Stimulated activated CD8-positive, alpha-beta memory T cell treated with anti-CD3 and anti-CD28 coated beads, Interleukin-15, amount 100 ng/mL, for 24 hours (primary cell): ENCODE measurements at places on chromosomes 11 and 22.

GRCh38 chr11:96794152-96794551 lies 404.3 kb downstream of the JRKL start:
- no peak for DNase-seq

- no peak for DNase-seq
Observed at GRCh38 chr11:13297917-13298356, 20.3 kb downstream of the BMAL1 start.

GRCh38 chr11:126318574-126319373 lies 14.9 kb downstream of the DCPS start:
- no peak for DNase-seq

DNA sequence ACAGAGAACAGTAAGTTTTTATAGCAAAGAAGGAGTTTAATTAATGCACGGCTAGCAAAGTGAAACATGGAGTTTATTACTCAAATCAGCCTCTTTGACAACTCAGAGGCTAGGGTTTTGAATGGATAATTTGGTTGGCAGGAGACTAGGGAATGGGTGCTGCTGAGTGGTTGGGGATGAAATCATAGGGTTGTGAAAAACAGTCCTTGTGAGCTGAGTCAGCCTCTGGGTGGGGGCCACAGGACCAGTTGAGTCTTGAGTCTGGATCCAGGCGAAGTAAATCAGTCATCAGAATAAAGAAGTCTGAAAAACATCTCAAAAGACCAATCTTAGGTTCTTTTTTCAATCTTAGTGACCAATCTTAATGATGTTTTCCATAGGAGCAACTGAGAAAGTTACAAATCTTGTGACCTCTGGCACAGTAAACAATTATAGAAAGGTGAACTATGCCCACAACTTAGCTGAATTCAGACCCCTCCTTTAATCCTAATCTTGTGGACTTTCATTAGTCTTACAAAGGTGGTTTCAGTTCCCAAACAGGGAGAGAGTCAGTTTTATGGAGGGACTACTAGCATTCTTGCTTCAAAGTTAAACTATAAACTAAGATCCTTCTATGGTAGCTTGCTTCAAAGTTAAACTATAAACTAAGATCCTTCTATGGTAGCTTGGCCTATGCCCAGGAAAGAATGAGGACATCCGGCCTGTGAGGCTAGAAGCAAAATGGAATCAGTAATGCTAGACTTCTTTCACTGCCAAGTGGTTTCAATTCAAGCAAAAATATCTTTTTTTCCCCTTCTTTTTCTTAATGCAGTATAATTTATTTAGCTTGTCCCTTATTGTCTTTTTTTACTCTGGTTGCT lies 84.5 kb downstream of the AASDHPPT start:
- DNase-seq, result no peak

DNA sequence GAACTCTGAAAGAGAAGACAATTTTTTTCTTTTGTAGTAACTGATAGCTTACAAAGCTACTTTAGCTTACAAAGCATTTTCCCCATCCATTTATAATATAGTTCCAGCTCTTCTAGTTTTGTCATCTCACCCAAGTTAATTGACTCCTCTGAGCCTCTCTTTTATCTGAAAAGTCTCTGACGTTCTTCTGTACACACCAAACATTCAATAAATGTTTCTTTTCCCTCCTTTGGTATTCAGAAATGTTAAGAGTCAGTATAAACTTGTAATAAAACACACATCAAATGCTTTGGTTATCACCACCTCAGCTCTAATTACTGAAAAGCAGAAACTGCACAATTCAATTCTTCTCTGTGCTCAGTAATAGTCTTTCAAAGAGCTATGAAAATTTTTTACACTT lies 5.9 kb downstream of the CCDC90B start:
- no peak for DNase-seq

GRCh38 chr11:121524233-121524631 lies 71.5 kb upstream of the SORL1-AS1 start:
- no peak for DNase-seq

- no peak for DNase-seq
Observed at GRCh38 chr11:93017821-93018690, 48.6 kb downstream of the MTNR1B start.

- no peak for DNase-seq
Observed at GRCh38 chr11:58525037-58525614, 17.2 kb upstream of the OR5B21 start.

DNA sequence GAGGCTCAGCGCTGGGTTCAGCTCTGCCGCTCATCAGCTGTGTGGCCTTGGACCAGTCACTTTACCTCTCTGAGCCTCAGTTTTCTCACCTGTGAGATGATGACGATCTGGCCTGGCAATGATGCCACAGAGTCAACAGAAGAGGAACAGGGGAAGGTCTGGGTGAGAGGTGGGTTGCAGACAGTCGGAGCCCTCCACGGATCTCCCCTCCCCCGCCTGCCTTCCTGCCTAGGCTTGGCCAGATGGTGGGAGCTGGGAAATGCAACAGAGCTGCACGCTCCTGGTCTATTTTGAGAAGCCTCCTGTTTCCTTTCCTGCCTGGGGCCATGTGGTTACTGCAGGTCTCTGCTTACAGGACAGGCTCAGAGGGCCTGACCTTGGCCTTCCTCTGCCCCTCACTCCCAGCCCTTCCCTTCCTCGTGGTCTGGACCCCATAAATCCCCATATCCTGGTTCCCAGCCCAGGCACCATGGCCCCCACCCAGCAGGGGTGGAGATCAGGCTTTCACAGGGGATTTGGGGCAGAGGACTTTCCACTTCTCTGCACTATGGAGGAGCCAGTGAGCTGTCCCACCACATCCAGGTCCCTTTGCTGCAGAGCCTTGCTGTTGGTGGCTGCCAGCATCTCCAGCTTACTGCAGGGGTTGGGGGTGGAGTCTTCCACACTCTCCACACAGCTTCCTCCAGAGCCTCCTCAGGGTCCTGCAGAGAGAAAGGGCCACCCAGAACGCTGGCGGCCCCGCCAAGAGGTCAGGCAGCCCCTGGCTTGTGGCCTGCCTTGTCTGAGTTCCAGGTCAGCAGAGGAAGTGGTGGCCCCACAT lies 46.9 kb downstream of the C11orf96 start:
- no peak for DNase-seq

DNA sequence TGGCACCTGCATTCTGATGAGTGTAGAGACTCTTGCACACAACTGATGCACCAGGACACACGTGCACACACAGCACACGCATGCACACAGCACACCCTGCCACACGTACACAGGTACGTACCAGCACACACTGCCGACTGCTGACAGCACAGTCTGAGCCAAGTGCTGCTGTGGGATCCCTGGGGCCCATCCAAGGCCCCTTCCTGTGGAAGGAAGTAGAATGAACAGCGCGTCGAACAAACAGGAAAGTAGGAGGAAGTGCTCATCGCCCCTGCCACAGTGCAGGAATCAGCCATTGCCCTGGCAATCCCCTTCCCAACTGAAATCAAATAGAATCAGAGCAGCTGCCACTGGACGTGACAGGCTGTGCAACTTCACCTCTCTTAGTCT lies 57.9 kb downstream of the CD82 start:
- DNase-seq, result no peak

- DNase-seq, result no peak
Observed at GRCh38 chr22:41885516-41885915, 29.4 kb downstream of the SHISA8 start.

DNA sequence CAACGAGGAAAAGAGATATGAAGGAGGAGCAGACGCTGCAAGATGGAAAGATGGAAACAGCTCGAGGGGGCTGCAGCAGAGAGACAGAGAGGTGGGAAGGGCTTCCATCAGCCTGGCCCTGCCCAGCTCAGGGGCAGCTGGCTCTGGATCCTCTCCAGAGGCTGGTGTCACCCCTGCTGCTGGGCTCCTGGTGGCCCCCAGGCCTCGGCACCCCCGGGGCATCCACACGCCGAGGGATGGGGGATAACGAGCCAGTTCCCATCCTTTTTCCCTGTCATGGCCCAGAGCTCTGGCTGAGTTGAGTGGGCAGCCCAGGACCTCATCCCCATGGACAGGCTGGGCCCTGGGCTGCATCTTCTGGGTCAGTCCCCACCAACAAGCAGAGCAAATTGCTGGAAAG lies 102.3 kb downstream of the ST3GAL4 start:
- no peak for DNase-seq

DNA sequence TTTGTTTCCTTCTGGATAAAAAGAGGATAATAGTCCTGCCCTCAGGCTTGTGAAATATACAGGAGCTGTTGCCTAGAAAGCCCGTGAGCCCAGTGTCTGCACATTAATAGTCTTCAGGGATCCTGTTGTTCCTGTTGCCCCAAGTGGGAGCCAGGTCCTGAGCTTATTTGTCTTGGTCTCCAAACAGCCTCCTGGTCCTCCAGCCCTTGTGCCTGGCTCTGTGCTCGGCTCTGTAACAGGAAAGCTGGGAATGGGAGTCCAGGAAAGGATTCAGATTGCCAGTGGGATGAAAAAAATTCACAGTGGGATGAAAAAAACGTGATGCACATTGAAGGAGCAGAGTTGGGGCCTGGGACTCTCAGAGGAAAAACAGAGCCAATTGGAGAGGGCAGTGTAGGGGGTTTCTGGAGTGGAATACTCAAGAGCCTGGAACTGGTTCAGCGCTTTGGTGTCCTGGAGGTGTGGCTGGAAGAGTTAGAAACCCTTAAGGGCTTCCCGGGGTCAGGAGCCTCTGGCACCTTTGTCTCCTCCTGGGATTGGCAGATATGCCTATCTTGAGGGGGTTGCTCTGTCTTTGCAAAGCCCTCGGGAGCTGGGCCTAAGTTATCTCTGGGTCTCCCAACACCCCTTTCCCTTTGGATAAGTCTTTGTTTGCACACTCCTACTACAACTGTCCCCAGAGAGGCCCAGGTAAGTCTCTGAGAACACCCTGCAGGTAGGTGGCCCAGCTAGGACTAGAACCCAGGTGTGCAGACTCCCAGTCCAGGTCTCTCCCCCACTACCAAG lies 2.3 kb upstream of the INPPL1 start:
- no peak for DNase-seq

GRCh38 chr11:48020092-48020755 lies 39.9 kb downstream of the PTPRJ start:
- DNase-seq, result no peak

GRCh38 chr22:49550766-49551362 lies 276.8 kb downstream of the BRD1 start:
- no peak for DNase-seq

DNA sequence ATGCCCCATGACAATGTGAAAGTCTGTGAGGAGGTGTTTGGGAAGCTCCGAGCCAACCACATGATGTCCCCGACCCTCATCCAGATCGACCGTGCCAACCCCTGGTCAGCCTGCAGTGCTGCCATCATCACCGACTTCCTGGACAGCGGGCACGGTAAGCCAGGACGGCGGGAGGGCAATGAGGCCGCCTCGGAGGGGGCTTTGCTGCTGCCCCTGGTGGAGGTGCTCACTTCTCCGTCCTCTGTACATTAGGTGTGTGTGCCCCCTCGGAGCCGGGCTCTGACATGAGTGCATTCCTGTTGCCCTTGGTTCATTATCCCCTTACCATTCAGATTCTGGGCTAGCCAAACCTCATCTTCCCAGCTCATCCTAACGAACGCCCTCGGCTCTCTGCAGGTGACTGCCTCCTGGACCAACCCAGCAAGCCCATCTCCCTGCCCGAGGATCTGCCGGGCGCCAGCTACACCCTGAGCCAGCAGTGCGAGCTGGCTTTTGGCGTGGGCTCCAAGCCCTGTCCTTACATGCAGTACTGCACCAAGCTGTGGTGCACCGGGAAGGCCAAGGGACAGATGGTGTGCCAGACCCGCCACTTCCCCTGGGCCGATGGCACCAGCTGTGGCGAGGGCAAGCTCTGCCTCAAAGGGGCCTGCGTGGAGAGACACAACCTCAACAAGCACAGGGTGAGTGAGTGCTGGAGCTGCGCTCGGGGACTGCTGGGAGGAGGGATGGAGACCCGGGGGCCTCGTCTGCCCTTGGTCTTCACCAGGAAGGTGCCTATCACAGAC lies 13.8 kb downstream of the ADAMTS15 start:
- DNase-seq, result no peak

GRCh38 chr11:45323601-45324249 lies 37.6 kb upstream of the SYT13 start:
- DNase-seq, result no peak

- no peak for DNase-seq
Observed at GRCh38 chr11:132048040-132048439, 677.6 kb downstream of the NTM start.

DNA sequence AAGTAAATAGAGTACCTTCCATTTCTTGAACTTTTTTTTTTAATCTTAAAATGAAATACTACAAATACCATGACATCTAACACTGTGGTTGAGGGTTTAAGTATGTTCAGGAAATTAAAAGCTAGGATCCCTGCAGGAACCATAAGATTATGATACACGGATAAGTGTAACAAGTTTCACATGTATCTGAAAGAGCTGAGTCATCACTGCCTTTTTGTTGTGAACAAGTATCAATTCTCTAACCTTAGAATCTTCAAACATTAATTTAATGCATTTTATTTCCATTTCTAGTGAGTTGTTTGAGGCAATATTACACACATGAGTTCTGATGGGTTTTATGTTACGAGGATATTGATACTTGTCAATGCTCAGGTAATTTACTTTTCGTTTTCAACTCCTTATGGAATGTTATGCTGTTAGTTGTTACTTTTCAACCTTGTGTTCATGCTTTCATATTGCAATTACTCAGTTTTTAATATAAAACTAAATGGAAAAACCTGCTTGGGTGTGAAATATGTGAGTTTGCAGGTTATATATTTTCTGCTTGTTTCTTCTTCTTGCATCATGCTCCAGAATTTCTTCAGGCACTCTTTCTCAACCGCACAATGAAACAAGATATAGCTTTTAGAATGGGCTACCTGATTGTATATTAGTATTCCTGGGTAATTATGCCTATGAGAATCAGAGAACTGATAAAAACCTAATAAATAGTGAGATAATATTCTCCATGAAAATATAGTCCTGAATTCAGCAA lies 361.3 kb upstream of the MTNR1B start:
- DNase-seq, result no peak

GRCh38 chr11:93773601-93774200 lies 10.4 kb upstream of the MED17 start:
- DNase-seq, result no peak

GRCh38 chr11:83221694-83222093 lies 28.2 kb downstream of the ANKRD42 start:
- DNase-seq, result no peak

DNA sequence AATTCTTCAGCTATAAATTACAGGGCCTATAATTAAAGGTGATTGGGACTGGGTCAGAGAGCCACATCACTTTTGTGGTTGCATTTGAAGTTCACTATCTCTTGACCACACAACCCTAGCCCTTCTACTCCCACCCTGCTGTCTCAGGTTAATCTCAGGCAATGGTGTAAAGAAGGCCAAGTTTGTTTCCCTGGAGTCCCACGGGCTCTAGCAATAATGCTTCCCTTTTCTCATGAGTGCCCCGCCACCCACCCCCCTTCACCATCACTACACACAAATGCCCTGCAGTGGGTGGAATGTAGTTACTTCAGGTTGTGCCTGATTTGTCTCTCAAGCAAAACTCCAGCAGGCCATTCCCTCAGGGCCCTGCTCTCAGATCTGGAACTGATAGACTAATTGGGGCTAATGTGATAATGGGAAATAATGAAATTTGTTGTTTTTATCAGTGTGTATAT lies 1.8 kb upstream of the EHF start:
- DNase-seq, result no peak

DNA sequence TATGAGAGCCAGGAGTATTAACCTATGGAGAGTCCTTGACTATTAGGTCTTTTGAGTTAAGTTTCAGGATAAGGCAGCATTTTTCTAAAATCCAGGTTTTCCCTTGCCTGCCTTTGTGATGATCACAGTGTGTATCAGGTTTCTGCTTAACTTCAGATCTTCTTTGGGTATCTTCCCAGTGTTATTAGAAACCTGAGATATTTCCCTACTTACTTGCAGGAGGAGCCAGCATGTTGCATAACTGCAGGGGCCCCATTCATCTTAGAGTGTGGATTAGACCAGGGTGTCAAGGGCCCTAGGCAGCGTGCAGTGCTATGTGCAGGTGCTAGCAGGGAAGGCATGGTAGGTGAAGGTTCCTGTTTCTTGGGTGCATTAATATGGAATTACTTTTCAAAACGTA lies 69.5 kb downstream of the ZNRF3 start:
- DNase-seq, result no peak
